ENCODE measurements at places on chromosomes 13 and 19.

DNA sequence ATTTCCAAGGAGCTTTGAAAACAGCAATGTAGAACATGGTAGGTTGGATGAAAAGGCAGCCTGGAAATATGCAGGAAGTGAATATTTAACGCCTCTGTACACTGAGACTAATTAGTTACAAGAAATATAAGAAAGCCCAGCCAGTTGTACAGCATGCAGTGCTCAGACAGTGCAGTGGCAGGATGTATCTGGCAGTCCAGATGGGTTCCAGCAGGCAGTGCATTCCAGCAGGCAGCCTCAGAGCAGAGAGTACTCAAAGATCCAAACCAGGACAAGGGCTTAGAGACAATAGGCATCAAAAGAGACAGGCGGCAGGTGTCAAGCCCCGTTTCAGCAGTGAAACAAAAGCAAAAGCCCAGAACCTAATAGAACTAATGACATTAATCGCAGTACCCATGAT is 2776.3 kb downstream of the PCDH9 start:
- no peak overlapping the region for H3K27ac ChIP-seq
- H3K36me3 ChIP-seq: no peaks in the 10 kb centered on the region
- no peak overlapping the region for H3K4me3 ChIP-seq
- H3K4me1 ChIP-seq: no peaks in the 10 kb centered on the region
- DNase-seq: peak; percentile 8
- H3K27me3 ChIP-seq: no peaks in the 10 kb centered on the region

- H3K27ac ChIP-seq: no peak overlapping the region
- H3K4me1 ChIP-seq: no peaks in the 10 kb centered on the region
- DNase-seq: no peak
- H3K36me3 ChIP-seq: no peaks in the 10 kb centered on the region
- no peak overlapping the region for H3K4me3 ChIP-seq
Measured at GRCh38 chr19:29586401-29586800, 19.7 kb upstream of the POP4 start.

DNA sequence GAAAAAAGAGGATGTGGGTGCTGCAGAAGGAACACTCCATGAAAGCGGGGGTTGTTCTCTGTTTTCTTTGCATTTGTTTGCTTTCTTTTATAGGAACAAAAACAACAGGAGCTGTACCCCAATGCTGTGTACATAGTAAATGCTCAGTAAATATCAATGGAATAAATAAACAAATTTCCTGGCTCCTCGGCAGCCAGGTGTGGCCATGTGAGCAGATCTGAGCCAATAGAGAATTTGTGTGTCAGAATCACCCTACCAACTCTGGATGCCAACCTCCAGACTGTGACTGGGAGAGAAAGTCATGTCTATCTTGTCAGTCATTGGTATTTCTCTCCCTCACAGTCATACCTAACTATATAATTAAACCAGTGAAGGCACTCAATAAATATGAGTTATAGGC is 10.6 kb upstream of the CLPP start:
- no peaks in the 10 kb centered on the region for H3K36me3 ChIP-seq
- no peaks in the 10 kb centered on the region for H3K4me1 ChIP-seq
- no peak overlapping the region for H3K4me3 ChIP-seq
- DNase-seq: no peak

DNA sequence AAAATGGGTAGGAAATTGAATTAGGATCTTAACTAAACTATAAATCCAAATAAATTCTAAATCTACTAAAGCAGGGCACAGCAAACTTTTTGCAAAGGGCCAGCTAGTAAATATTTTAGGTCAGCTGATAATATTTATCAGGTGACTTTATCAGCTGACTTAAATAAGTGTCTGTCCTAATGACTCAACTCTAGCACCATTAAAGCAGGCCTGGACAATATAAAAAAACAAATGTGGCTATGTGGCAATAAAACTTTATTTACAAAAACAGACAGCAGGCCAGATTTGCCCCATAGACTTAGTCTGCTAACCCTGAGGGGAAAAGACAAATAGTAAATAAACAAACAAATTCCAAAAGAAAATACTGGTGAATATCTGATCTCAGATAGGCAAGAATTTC is 27.7 kb upstream of the DOCK9 start:
- no peak overlapping the region for H3K27ac ChIP-seq
- no peaks in the 10 kb centered on the region for H3K4me1 ChIP-seq
- H3K36me3 ChIP-seq: no peaks in the 10 kb centered on the region

- H3K27me3 ChIP-seq: no peaks in the 10 kb centered on the region
- no peaks in the 10 kb centered on the region for H3K4me1 ChIP-seq
- H3K36me3 ChIP-seq: peaks cover 8% of the 10 kb centered on the region
- H3K27ac ChIP-seq: no peak overlapping the region
- no peak overlapping the region for H3K4me3 ChIP-seq
Measured at GRCh38 chr19:32607479-32607878, 26.5 kb downstream of the PDCD5 start.

DNA sequence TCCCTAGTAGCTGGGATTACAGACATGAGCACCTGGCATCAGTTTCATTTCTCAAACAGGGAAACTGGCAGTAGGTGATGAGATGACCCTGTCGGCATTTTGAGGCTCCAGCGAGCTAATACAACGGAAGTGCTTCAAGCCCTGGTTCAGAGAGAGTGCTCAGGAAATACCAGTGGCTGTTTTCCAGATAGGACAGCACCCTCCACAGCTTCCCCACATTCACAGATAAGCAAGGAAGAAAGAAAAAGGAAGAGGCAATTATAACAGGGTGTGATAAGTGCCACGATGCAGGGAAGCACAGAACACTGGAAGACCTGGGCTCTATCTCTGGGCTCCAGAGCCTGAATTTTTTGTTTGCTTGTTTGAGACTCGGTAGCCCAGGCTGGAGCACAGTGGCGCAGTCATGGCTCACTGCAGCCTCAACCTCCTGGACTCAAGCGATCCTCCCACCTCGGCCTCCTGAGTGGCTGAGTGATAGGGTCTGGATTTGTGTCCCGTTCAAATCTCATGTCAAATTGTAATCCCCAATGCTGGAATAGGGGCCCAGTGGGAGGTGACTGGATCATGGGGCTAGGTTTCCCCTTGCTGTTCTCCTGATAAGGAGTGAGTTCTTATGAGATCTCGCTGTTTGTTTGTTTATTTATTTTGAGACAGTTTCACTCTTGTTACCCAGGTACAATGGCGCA is 43.5 kb downstream of the PIN1 start:
- no peaks in the 10 kb centered on the region for H3K27me3 ChIP-seq
- H3K27ac ChIP-seq: no peak overlapping the region
- no peak for DNase-seq
- H3K4me3 ChIP-seq: no peak overlapping the region

DNA sequence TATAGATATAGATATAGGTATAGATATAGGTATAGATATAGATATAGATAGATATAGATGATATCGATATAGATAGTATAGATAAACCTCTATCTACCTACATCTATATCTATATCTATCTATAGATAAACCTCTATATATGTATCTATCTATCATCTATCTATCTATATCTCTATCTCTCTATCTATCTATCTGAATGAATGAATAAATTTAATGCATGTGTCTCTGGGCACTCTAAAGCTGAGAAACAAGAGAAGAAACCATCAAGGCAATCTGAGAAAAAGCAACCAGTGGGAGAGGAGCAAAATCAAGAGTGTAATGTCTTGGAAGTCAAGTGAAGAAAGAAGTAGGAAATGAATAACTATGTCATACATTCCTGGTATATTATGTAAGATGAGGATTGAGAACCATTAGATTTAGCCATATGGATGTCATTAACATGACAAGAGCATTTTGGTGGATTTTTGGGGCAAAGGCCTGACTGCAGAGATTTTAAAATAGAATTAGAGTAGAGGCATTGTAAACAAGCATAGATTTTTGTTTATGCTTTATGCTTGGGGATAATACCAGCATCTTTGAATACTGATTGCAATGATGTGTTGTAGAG is 1262.7 kb upstream of the MIR17HG start:
- no peak overlapping the region for H3K4me3 ChIP-seq
- no peaks in the 10 kb centered on the region for H3K36me3 ChIP-seq
- no peaks in the 10 kb centered on the region for H3K4me1 ChIP-seq
- H3K27me3 ChIP-seq: no peaks in the 10 kb centered on the region
- H3K27ac ChIP-seq: no peak overlapping the region
- peak; percentile 19 for DNase-seq

DNA sequence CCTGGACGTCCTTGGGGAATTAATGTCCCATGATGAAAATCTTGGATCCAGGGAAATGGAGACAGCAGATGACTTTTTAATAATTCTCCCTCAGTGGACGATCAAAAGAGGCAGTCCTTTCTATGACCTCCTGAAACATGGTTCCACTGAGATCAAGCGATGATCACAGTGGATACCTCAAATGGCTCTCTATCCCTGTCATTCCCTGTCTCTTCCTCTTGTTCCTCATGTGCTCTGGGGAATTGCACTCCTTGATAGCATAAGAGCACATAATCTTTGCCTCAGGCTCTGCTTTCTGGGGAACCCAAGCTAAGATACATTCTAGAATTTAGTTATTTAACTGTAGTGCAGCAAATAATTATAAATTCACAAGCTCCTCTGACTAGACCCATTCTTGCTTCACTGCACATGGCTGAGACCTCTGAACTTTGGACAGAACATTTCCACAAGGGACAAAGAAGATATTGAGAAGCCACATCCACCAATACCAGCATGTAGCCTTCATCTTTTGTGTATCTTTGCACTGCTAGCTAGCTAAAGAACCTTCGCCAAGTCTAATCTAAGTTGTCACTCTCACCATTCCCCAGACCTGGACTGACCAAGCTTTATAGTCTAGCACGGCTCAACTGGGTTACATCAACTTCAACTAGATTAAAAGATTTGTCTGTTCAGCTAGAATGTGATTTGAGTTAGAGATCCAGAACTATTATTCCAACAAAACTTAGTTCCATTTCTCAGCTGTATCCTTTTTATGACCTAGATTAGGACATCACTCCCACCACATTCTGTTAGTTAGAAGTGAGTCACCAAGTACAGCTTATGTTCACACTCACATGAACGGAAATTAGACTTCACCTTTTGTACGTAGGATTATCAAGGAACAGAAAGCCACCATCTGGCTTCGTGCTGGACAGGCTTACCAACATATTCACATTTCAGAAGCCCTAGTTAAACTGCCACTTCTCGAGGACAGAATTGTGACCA is 142.7 kb downstream of the SUCLA2 start:
- H3K27me3 ChIP-seq: no peaks in the 10 kb centered on the region
- H3K27ac ChIP-seq: no peak overlapping the region
- H3K4me3 ChIP-seq: no peak overlapping the region
- H3K4me1 ChIP-seq: no peaks in the 10 kb centered on the region
- peak; percentile 42 for DNase-seq

- H3K4me1 ChIP-seq: peaks cover 22% of the 10 kb centered on the region
- H3K36me3 ChIP-seq: peaks cover 28% of the 10 kb centered on the region
- peak; percentile 43 for DNase-seq
- H3K27me3 ChIP-seq: no peaks in the 10 kb centered on the region
- H3K4me3 ChIP-seq: peak overlapping the region; percentile 99
- H3K27ac ChIP-seq: peak overlapping the region; percentile 95
Measured at GRCh38 chr19:12938779-12939601, 581 bp downstream of the CALR start.

GRCh38 chr13:103066781-103067345 is 646 bp upstream of the SLC10A2 start:
- H3K4me3 ChIP-seq: no peak overlapping the region
- no peak for DNase-seq
- H3K27me3 ChIP-seq: no peaks in the 10 kb centered on the region
- no peaks in the 10 kb centered on the region for H3K4me1 ChIP-seq
- no peak overlapping the region for H3K27ac ChIP-seq

DNA sequence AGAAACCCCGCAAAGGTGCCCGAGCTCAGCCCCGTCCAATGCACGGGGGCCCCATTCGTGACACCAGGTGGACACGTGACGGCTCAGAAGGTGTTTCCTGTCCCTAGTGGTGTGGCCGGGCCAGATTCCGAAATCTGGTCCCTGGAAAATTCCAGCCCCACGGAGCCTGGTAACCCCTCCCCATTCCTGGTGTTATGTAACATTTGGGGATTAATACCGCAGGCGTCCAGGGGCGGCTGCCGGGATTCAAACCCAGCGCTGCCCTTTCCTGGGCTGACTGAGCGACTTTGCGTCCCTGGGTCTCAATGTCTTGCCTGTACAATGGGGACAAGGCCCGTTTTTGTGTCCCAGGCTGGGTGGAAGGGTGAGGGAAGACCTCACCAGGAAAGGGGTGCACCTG is 1.0 kb upstream of the PLK5 start:
- H3K4me3 ChIP-seq: no peak overlapping the region
- no peaks in the 10 kb centered on the region for H3K36me3 ChIP-seq
- DNase-seq: no peak
- no peaks in the 10 kb centered on the region for H3K4me1 ChIP-seq
- peaks cover 21% of the 10 kb centered on the region for H3K27me3 ChIP-seq
- no peak overlapping the region for H3K27ac ChIP-seq

- no peak for DNase-seq
- no peak overlapping the region for H3K27ac ChIP-seq
- no peak overlapping the region for H3K4me3 ChIP-seq
- H3K27me3 ChIP-seq: no peaks in the 10 kb centered on the region
- no peaks in the 10 kb centered on the region for H3K4me1 ChIP-seq
Measured at GRCh38 chr19:49700563-49700962, 9.6 kb downstream of the CPT1C start.

GRCh38 chr13:113029487-113030258 is 60.7 kb downstream of the MCF2L start:
- H3K27me3 ChIP-seq: no peaks in the 10 kb centered on the region
- H3K36me3 ChIP-seq: no peaks in the 10 kb centered on the region
- no peak overlapping the region for H3K27ac ChIP-seq

DNA sequence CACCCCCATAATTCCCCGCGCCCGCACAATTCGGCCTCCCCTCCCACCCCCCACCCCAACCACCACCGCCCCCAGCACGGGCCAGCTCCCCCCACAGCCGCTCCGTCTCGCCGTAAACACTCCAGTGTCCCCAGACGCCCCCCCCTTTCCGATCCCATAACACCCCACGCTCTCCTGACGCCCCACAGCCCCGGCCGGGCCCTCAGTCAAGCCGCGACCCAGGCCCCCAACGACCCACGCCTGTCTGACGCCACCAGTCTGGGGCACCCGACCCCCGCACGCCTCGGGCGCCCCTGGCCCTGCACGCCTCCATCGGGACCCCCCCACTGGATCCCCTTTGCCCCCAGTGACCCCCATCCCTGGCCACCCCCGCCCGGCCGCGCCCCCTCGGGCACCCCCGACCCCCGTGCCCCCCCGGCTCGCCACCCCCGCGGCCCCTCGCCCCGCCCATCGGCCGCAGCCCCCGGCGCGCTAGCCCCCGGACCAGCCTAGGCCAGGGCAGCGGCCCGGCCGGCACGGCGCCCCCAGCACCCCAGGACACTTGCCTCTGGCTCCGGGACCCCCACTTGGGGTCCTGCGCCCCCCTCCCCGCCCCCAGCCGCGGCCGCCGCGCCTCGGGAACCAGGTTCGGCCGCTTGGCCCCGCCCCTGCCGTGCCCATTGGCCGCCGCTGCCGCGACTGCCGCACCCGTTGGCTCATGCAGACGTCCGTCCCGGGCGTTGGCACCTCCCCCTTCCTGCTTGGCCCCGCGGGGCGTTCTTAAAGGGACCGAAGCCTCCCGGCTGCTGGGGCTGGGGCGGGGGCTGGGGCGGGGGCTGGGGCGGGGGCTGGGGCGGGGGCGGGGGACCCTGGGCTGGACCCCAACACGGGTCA is at the start of gene FKBP8:
Gene FKBP8 (minus strand): TSS at position 633 of the 873 bp plus-strand sequence. CDS start 1,603 bp downstream, outside the sequence.
- peak within 1 kb of the TSS; percentile 79 for H3K4me3 ChIP-seq
- DNase-seq: peak; percentile 82
- H3K36me3 ChIP-seq: peaks cover 20% of the 10 kb centered on the region

Measured in fibroblast of lung (primary cell).